8988T (cell line): ENCODE measurements at places on chromosomes 1 and 21.

GRCh38 chr1:116434849-116435248 lies 61.8 kb downstream of the ATP1A1 start:
- DNase-seq, result no peak

DNA sequence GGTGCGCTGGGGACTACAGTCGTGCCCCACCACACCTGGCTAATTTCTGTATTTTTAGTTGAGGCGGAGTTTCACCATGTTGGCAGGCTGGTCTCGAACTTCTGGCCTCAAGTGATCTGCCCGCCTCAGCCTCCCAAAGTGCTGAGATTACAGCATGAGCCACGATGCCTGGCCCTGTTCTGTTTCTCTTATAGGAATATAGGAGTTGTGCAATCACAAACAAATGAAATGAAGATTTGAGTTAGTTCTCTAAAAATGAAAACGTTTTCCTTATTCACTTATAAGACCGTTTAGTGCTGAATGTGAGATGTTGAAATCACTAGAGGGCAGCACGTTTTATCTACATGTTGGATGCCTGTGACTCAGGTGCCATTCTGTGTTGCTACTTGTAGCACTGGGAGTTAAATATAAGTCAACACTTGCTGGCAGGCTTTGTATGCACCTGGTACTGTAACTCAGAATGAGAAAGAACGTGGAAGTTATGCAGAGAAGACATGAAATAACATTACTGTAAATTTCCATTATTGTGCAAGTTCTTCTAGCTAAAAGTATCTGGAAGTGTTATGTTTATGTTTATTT lies 45.8 kb downstream of the MIGA1 start:
- no peak for DNase-seq

DNA sequence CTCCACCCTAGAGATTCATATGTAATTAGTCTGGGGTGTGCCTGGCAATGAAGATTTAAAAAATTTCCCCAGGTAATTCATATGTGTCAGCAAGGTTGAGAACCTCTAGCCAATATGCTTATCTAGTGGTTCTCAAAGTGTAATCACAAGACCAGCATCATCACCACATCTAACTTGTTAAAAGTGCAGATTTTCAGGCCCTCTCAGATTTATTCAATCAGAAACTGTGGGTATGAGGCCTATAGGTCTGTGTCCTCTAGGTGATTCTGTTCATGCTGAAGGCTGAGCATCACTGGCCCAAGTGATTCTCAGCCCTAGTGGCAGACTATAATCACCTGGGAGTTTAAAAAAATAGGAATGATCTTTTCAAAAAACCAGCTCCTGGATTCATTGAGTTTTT lies 75.9 kb downstream of the SWT1 start:
- DNase-seq, result no peak

DNA sequence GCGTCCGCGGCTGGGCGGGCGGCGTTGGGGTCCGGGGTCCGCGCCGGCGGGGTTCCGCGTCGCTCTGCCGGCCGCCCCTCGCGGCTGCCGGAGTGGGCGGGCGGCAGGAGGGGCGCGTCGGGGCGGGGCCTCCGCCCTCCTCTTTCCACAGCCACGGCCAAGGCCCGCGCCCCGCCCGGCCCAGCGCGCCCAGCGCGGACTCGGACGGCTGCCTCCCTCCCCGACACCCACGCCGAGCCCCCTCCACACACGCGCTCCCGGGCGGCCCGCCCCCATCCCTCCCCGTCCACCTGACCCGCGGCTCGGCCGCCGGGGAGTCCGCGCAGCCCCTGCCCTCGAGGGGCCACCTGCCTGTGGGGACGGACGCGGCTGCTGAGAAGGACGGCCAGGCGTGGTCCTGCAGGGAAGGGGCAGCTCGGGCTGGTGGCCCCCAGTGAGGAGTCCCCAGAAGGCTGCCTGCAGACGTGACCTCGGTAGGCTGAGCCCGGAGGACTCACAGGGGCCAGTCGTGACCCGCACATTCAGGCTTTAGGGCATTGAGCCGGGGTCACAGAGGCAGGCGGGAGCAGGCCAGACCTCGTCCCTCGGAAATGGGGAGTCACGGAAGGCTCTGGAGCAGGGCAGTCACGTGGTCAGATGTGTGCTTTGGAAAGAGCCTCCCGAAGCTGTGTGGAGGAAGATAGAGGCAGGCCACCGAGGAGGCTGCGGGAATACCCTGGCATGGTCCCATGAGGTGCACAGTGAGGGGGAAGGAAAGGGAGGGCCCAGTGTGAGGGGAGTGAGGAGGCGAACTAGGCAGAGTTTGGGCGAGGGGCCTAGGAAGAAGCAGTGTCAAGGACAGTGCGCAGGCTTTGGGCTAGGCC lies at the start of gene COL8A2:
TSS of gene COL8A2 (minus strand) at position 94 of the 863 bp plus-strand sequence. CDS start 24,980 bp downstream, outside the sequence.
- DNase-seq, result no peak

DNA sequence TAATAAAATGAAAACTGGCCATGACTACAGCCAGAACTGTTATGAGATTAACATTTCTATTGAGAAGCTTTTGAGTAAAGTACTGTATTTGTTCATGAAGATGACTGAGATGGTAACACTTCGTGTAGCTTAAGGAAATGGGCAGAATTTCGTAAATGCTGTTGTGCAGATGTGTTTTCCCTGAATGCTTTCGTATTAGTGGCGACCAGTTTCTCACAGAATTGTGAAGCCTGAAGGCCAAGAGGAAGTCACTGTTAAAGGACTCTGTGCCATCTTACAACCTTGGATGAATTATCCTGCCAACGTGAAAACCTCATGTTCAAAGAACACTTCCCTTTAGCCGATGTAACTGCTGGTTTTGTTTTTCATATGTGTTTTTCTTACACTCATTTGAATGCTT lies 164.0 kb downstream of the NEK7 start:
- DNase-seq, result no peak

DNA sequence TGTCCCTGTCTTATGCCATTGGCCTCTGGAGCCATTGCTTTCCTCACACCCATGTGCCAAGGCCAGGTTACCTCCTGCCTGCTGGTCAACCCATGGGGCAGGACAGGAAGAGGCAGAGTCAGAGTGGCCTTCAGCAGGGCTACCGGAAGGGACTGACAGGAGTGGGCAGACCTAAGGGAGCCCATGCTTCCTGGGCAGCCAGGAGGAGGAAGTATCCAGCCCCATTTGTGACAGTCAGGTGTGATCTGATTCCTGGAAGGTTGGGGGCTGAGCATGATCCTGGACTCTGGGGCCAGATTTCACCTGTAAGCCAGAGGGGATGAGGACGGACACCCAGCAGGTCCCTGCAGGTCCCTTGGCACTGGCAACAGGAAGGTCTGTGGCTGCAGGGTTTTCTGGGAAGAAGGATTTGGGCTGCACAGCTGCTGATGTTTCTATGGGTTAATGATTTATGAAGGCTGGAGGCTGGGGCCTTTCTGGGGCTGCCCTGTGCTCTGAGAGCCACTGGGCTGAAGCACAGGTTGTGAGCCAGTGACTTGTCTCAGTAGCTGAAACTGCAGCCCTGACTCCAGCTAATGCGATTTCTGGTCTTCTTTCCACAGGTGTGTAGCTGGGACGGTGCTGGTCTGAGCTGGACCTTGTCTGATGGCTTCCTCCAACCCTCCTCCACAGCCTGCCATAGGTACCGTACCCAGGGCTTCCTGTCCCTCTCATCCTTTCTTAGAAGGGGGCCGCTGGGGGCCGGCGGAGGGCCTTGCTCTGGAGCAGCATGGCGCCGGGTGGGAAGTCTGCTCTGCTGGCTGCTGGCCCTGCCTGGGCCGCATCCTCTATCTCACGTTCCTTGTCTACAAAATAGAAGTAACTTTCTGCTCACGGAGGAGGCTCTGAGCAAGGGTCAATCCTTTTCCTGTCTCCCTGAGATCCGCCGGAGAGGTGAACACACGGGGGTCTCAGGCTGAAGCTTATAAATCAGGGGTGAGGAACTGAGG lies 40.7 kb downstream of the ARHGEF10L start:
- no peak for DNase-seq
